ENCODE measurements at places on chromosomes 1 and 21.

DNA sequence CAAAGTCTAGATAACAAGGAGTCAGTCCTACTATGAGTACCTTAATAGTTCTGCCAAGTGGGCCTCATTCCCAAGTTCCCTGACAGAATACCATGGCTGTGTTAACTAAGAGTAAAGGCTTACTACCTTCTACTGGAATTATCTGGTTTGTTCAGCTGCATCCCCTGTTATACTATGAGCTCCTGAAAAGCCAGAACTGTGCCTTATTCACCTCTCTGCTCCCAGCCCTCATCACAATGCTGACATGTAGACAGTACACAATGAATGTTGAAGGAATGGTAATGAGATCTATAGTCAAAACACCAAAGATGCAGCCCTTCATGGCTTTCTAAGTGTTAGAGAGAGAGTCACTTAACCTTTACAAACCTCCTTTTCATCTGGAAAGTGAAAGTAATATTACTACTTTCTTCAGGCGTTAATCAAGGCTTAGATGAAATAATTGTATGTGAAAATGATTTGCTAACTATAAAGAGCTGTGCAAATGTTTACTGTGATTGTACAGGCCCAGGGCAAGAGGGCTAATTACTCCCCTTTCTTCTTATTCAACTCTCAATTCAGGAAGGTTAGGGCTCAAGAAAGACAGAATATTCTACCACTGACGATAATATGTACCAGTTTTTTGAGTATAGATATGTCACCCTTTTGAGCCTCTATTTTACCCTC, 70.3 kb upstream of the MROH9 start:
- DNase-seq: no peak

GRCh38 chr1:72780212-72780611, 497.9 kb upstream of the NEGR1 start:
- no peak for DNase-seq

GRCh38 chr1:26411624-26412074, 1.0 kb downstream of the LIN28A start:
- no peak for DNase-seq

- DNase-seq: no peak
Measured at GRCh38 chr1:41574842-41575241, 90.4 kb upstream of the EDN2 start.

- no peak for DNase-seq
Measured at GRCh38 chr1:1599030-1599934, 653 bp downstream of the FNDC10 start.
